Mammary epithelial cell (primary cell): ENCODE measurements at places on chromosomes 2 and 18.

DNA sequence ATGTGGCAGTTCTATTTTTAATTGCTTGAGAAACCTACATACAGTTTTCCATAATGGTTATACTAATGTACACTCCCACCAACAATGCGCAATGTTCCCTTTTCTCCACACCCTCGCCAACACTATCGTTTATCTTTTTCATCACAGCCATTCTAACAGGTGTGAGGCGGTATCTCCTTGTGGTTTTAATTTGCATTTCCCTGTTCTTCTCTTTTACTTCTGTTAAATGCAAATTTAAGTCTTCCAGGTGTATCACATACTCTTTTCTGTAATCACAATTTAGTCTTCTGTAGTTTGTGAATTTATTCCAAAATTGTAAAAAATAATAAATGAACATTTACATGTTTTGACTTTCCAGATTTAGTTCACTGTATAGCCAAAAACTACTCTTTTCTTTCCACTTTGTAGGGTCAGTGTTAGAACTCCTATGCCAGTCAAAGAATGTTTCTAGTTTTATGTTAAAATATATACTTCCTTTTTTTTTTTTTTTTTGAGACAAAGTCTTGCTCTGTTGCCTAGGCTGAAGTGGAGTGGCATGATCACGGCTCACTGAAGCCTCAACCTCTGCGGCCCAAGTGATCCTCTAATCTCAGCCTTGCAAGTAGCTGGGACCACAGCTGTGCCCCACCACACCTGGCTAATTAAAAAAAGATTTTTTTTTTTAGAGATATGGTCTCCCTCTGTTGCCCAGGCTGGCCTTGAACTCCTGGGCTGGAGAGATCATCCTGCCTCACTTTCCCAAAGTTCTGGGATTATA, 15.4 kb upstream of the ACYP2 start:
- DNase-seq: no peak

DNA sequence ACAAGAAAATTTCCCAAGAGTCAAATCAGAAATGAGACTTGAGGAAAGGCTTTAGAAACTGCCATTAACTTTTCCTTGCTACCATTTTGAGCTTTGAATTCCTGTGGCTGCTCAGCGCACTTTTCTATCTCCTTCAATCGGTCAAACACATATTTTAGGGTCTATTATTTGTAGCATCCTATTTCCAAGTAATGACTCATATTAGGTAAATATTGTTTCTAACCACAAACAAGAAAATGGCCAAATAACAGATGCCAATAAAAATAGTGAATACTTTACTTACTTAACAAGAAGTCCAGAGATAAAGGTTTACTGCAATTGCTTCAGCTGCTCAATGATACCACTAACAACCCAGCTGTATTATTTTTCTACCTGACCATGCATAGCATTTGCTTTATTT, 29.7 kb upstream of the CCDC178 start:
- peak; percentile 5 for DNase-seq

DNA sequence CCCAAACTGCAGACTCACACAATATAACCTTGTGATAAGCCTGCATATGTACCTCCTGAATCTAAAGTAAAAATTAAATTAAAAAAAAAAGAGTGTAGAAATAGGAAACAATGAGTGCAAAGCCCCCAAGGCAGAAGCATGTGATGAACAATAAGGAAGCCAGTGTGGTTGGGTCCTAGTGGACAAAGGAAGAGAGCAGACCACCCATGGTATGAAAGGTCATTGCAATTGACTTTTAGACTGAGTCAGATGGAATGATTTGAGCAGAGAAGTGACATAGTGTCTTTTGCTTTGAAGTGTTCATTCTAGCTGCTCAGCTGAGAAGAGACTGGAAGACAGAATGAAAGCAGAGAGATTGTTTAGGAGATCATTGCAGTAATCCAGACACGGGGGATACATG, 417.1 kb downstream of the RAD51AP2 start:
- no peak for DNase-seq

GRCh38 chr2:37201208-37201607, 4.9 kb downstream of the CEBPZOS start:
- DNase-seq: no peak

DNA sequence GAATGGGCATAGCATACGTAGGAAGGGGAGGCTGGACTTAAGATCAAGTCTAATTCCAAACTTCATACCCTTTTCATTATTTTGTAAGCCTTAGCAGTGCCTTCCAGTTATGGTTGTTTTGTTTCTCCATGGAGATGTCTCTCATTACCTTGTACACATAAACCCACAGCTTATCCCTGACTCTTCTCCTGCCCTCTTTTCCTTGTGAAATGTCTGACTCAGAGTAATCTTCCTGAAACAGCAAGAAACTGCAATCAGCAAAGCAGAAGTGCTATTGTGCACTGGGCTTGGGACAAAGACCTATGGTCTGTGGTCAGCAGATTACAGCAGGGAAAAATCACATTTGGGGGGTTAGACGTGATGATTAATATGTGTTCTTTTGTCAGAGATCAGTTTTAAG, 176.7 kb downstream of the IKZF2 start:
- DNase-seq: peak; percentile 88

- DNase-seq: no peak
These were observed 31.0 kb downstream of the TRAF3IP1 start for GRCh38 chr2:238351315-238351714.

DNA sequence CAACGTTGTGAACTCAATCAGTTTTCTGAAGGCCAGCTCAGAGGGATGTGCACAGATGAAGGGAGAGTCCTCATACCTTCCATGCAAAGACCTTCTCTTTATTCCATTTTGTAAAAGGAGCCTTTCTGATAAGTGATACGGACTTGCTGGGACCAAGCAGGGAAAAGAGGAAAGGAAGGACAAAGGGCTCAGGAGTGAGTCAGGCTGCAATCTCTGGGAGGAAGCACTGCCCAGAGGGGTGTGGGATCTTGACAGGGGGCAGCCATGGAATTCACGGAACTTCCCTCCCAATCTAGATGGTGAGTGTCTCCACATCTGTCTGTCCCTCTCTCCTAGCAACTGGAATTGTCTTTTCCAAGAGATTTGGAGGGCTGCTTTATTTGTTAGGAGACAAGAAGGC, 281.4 kb upstream of the CELF4 start:
- no peak for DNase-seq
